GM23248 (cell line): ENCODE measurements at places on chromosomes 5 and 9. TPM values are rescaled to one million over a fixed set of nuclear protein-coding genes. Genes with fewer than 3 reads are reported as not detected.

Gene GDNF
- 1.5 and 1.7 TPM in 2 replicates for polyA plus RNA-seq

Gene LNPEP
- polyA plus RNA-seq, result 6.8 and 7.3 TPM in 2 replicates

Gene NDST1
- 39.1 and 41.3 TPM in 2 replicates for polyA plus RNA-seq

Gene PCDHGB1
- polyA plus RNA-seq, result 0.16 and 0.19 TPM in 2 replicates

Gene FUBP3
- 54.7 and 55.8 TPM in 2 replicates for polyA plus RNA-seq

Gene FGD3
- not detected in 2 replicates for polyA plus RNA-seq

Gene PCDHB16
- 4.8 and 5.0 TPM in 2 replicates for polyA plus RNA-seq

Gene MARCHF11
- not detected in 2 replicates for polyA plus RNA-seq

Gene GHR
- polyA plus RNA-seq, result 0.64 and 0.72 TPM in 2 replicates

Gene C9
- 0.06 TPM in 1 of 2 replicates, not detected in the other for polyA plus RNA-seq

Gene PTCH1
- polyA plus RNA-seq, result 5.5 and 7.3 TPM in 2 replicates

Gene SPINK7
- not detected in 2 replicates for polyA plus RNA-seq

GRCh38 chr5:73633060-73633459 is 7.1 kb downstream of the ARHGEF28 start:
- no peak for DNase-seq

DNA sequence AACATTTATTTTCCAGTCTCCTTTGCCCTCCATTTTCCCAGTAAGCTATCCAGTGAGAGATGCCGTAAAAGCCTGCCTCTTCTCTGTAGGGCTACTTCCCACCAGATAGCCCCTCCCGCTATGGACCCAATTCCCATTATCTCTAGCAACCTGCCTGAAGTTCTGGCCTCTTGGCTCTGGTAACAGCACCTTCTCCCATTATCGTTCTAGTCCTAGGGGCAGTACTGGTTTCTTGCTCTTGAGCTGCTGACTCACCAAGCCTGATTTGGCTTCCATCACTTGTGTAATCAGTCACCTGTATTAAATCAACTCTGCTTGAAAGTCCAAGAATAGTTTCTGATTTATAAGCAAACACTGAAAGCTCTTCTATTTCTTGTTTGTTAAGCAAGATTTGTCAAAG is 42.8 kb upstream of the PARP8 start:
- DNase-seq, result no peak

DNA sequence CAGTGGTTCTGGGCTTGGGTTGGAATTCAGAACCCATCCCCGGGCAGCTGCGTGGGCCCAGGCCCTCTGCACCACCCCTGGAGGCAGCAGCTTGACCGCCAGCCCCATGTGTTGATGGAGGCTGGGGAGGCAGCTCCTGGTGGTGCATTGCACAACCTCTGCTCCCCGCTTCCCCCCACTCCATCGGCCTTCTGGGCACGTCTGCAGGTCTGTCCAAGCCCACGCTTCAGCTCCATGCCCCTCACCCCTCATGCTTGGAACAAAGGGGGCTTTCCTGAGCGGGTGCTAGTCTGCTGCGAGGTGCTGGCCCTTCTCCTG is 1.4 kb downstream of the NCS1 start:
- DNase-seq, result peak; percentile 63

GRCh38 chr5:167478188-167478587 is 813.3 kb upstream of the WWC1 start:
- no peak for DNase-seq

DNA sequence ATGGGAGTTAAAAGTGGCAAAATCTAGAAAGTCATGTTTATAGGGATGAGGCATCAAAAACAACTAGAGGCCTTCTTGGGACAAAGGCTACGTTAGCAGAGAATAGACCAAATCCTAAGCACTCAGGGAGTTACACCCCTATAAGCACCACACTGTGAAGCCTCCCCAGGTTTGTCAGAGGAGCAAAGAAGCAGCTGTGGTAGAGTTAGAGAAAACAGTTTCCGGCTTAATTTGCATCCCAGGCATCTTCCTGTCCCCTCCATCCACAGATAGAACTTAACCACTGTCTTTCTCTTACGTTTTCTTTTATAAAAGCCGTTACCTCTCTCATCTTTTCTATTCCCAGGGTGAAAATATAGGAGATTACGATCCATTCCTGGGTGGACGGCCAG is 188.6 kb upstream of the KLF9 start:
- DNase-seq, result no peak

GRCh38 chr5:160020964-160021363 is 12.0 kb downstream of the TTC1 start:
- DNase-seq, result no peak

- DNase-seq, result no peak
These were observed 628.8 kb downstream of the PDE4D start for GRCh38 chr5:59264639-59265245.

GRCh38 chr5:61824396-61824795 is 481.6 kb upstream of the KIF2A start:
- DNase-seq, result peak; percentile 8

GRCh38 chr9:20200581-20200980 is 411.7 kb upstream of the SLC24A2 start:
- DNase-seq, result no peak

- DNase-seq, result no peak
These were observed 31.1 kb upstream of the MEIKIN start for GRCh38 chr5:131976414-131977211.

- DNase-seq, result no peak
These were observed 63.7 kb downstream of the CXXC5 start for GRCh38 chr5:139711906-139712224.

DNA sequence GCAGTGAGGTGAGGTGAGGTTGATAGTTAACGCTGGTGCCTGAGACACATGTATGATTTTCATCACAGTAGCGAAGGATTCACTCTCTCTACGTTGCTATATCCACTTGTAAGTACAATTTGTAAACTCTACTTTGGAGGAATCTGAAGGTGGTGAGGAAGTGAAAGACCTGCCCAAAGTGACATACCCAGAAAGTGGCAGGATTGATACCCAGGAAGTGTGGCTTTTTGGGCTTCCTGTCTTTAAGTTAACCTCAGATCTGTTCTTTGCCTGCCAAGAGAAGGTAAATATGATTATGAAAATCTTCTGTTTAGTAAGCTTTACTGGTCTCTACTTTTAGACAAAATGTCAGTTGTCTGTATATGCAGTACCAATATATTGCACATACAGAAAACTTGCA is 143.1 kb downstream of the SH3GL2 start:
- no peak for DNase-seq

DNA sequence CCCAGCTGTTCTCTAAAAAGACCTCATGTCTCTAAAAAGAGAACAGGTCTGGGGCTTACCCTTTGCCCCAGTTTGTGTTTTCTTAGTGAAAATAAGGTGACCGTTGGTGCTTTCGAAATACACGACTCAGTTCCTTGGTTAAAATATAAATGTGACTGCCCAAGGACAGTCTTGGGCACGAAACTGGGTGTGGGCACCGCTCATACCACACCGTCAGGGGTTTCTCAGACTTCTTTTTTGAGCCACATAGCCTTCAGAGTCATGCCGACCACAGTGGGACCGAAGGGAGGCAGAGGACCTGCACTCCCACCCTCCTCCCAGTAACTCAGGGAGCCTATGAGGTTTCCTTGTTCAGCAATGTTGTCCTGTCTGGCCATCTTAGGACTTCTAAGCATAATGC is 6.5 kb downstream of the SNX18 start:
- DNase-seq, result no peak

GRCh38 chr5:56384186-56384585 is 151.1 kb upstream of the ANKRD55 start:
- no peak for DNase-seq

GRCh38 chr5:38948501-38948900 is 102.7 kb downstream of the OSMR start:
- DNase-seq, result peak; percentile 83

DNA sequence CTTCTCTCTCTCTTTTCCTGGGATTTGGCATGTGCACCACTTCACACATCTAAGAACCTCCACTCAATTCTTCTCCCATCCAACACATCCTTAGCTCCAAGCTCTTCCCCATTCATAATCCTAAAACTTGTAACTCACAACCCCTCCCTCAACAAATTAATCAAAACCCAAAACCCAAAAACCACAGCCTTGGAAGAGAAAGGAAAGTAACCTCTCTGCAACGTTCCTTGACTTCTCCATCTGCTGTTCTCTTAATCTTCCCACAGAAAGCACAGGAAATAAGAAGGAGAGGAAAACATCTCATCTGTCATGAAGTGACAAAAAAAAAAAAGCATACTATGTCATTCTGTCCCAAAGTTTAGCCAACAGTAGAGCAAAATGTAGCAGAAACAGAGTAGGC is 66.2 kb downstream of the DRD1 start:
- DNase-seq, result no peak

DNA sequence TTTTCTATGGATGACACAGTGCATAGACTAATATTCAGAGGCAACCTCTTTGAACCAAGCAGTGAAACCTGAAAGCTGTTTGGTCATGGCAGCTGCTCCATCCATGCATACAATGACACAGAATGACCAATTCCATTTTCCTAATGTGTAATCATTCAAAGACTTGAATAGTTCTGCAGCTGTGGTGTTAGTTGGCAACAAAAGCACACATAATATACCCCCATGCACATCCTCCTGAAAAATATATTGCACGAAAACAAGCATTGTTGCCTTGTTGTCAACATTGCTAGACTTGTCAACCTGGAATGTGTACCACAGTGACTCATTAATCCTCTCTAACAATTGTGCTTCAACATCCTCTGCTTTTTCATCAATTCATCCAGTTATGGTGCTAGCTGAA is 71.0 kb upstream of the SEMA6A start:
- DNase-seq, result no peak
